ENCODE measurements at places on chromosomes 7 and 10.

DNA sequence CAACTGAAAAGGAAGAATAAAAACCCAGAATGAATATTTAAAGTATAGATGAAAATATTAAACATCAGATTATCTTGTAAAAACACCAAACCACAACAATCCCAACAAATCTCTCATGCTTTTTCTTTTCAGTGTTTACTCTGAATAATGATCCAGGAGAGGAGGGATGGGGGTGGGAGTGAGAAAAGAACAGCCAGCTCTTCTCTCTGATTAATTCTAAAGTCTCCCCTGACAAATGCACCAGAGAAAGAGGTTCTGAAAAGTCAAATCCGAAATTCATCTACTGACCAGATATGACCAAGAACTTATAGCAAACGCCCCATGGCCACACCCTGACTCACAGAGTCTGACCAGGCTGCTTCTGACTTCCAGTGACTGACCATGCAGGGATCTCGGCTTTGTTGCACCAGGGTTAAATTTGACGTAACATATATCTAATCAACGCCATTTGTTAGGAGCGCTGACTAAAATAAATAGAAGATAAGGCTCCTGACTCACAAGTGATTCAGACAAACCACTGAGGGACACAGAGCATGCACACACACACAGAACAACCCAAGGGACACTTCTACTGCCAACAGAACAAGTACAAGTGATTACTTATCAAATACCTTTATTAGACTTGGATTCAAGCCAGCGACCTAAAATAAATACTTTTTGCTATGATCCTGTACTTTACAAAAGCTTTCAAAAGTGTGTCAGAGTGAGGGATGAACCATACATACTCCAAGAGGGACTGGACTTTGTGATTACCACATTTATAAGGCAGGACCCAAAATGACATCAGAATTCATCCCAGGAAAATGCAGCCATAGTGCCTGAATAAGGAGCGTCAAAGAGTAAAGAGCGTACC lies 9.3 kb upstream of the SPOCK2 start:
- DNase-seq = no peak

GRCh38 chr7:55490099-55490498 lies 82.2 kb downstream of the VOPP1 start:
- no peak for DNase-seq

GRCh38 chr7:88201305-88201704 lies 18.5 kb downstream of the SRI start:
- no peak for DNase-seq

DNA sequence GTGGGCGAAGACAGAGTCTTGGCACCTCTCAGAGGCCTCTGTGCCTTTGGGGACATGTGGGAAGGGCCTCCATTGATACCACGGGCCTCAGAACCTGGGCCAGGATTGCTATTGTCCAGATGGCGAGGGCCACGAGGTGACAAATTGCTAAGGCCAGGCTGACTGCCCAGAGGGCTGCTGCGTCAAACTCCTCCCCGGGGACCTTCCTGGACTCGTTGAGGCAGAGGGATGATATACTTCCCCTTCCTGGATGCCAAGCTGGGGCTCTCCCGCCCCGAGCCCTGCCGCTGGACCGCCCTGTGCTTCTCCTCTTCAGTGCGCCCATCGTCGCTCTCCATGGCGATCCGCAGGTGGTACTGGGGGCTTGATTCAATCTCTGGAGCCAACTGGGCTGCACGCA lies 58.9 kb downstream of the LRRC72 start:
- DNase-seq = no peak

- no peak for DNase-seq
Observed at GRCh38 chr7:123622660-123623386, 21.2 kb downstream of the ASB15 start.

- no peak for DNase-seq
Observed at GRCh38 chr10:93268021-93268420, 194.3 kb downstream of the CYP26A1 start.

GRCh38 chr7:124269774-124270173 lies 236.9 kb upstream of the TMEM229A start:
- no peak for DNase-seq

GRCh38 chr7:154475864-154476263 lies 423.7 kb downstream of the DPP6 start:
- no peak for DNase-seq

DNA sequence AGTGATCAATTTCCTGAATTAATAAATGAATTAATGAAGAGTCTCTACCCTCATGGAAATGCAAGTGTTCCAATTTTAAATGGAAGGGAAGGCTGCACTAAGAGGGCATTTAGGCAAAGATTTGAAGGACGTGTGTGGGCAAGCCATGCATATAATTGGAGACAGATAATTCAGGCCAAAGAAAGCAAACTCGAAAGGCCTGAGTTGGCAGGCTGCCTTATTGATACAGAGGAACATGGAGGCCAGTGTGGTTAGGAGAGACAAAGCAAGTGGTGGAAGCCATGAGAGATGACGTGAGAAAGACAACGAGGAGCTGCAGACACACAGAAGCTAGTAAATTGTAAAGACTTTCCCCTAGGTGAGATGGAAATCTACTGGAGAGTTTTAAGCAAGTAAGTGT lies 15.4 kb upstream of the PCLO start:
- no peak for DNase-seq

- DNase-seq = no peak
Observed at GRCh38 chr7:80294346-80294745, 159.7 kb downstream of the GNAI1 start.

DNA sequence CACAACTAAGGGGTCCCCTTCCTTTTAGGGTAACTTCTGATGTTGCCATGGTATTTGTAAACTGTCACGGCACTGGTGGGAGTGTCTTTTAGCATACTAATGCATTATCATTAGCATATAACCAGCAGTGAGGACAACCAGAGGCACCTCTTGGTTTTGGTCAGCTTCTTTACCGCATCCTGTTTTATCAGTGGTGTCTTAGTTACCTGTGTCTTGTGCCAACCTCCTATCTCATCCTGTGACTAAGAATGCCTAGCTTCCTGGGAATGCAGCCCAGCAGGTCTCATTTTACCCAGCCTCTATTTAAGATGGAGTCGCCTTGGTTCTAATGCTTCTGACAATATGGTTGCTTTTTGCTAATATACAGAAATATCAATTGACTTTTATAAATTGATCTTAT lies 54.9 kb downstream of the AHCYL2 start:
- no peak for DNase-seq

GRCh38 chr7:111678986-111679385 lies 116.7 kb upstream of the IMMP2L start:
- no peak for DNase-seq

- no peak for DNase-seq
Observed at GRCh38 chr10:25483999-25484398, 309.2 kb downstream of the GPR158 start.

DNA sequence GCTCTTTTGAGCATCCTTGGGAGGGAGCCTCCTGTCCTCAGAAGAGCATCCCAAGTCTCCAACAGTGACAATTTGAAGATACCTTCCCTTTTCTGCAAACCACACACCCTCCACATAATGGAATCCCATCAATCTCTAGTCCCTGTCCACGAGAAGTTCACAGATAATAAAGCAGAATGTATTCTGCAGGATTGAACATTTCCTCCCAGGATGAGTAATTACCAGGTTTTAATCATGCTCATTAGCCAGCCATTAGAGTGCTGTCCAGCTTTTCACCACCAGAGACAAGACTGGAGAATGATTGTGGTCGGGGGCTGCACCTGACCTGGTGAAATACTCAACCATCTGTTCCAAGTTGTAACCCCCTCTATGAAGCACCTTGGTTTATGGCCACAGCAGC lies 958.6 kb downstream of the KCNMA1 start:
- DNase-seq = no peak

GRCh38 chr7:114952296-114952695 lies 30.4 kb downstream of the MDFIC start:
- DNase-seq = no peak

- DNase-seq = no peak
Observed at GRCh38 chr7:537911-538634, 18.4 kb upstream of the PDGFA start.

DNA sequence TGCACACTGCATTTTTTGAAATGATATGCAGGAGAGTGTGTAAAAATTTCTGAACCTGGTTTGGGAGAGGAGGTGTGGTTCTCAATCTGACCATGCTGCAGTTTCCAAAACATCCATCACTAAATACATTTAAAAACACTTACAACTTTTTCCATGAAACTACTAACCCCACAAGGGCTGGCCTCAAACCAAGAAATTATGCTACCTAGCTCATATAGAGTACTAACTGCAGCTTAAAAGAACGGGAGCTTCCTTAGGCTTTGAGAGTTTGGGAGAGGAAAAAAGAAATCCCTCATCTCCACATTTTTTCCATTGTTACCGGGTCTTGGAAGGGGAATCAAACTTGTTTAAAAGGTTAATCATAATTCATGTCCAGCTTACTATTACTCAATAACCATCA lies 214.2 kb downstream of the GLI3 start:
- DNase-seq = no peak

DNA sequence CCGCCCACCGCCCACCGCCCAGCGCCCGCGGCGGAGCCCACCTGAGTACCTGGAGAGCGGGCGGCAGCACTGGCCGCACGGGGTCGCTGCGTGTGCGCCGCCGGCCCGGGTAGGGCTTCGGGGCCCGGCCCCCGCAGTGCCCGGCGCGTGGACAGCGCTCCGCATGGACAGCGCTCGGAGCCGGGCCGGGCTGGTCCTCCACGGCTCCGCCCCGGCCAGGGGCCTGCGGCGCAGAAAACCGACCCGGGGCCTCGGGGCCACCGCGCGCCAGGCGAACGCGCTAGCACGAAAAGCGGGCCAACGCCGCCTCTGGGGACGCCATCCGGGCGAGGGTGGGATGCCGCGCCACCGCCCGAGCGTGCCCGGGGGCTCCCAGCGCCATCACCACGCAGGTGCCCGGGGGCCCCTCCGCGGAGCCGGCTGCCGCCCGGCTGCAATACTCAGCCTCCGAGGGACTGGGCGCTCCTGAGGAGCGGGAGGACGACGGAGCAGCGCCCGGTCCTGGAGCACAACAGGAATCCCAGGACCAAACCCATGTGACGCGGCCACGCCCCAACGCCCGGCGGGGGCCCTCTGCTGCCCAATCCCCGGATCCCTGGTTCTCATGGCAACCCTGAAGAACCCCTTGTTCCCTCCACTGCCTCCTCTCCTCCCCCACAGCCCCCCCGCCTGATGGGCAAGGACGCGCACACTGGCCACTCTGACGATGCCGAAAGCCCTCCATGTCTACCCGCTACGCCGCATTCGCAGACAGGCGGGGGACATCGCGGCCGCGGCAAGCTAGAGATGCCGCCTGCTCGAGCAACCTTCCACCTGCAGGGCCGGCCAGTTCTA lies at the start of gene GRB10:
TSS of gene GRB10 (minus strand) at position 522 of the 834 bp plus-strand sequence. CDS start 50,574 bp downstream, outside the sequence.
- DNase-seq = no peak

DNA sequence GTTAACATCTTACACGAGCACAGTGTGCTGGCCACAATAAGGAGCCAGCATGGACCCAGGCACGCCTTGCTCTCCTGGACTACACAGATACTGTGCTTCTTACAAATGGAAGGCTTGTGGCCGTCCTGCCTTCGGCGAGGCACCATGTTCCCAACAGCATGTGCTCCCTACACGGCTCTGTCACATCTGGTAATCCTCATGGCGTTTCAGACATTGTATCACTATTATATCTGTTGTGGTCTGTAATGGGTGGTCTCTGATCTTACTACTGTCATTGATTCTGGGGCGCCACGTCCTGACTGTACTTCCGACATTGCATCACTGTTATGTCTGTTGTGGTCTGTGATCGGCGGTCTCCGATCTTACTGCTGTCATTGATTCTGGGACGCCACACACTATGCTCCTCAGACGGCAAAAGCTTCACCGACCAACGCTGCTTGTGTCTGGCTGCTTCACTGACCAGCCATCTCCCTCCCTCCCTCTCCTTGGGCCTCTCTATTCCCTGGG lies 195.4 kb downstream of the MAD1L1 start:
- no peak for DNase-seq

- DNase-seq = no peak
Observed at GRCh38 chr10:130352291-130352645, 216.1 kb downstream of the GLRX3 start.

DNA sequence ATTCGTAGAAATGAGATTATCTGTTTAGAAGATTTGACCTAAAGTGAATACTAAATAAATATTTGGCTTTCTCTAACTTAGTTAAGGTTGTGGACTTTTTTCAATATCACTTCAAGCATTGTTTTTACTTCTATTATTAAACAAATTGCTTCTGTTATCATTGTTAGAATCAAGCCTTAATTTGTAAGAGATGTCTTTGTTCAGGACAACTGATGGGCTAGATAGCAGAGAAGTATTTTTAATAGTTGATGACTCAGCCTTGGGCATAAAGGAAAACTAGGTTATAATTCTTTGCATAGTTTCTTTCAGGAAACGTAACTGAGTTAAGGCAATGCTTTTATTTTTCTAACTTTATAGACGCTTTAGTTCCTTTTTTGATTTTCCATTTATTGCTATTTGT lies 128.8 kb upstream of the SMIM30 start:
- no peak for DNase-seq

- DNase-seq = no peak
Observed at GRCh38 chr7:25311346-25311745, 83.1 kb upstream of the NPVF start.

- no peak for DNase-seq
Observed at GRCh38 chr7:51471210-51471980, 154.8 kb upstream of the COBL start.

- DNase-seq = no peak
Observed at GRCh38 chr10:70090951-70091350, 38.3 kb downstream of the MACROH2A2 start.

GRCh38 chr10:90413196-90413595 lies 444.6 kb downstream of the HTR7 start:
- DNase-seq = no peak

DNA sequence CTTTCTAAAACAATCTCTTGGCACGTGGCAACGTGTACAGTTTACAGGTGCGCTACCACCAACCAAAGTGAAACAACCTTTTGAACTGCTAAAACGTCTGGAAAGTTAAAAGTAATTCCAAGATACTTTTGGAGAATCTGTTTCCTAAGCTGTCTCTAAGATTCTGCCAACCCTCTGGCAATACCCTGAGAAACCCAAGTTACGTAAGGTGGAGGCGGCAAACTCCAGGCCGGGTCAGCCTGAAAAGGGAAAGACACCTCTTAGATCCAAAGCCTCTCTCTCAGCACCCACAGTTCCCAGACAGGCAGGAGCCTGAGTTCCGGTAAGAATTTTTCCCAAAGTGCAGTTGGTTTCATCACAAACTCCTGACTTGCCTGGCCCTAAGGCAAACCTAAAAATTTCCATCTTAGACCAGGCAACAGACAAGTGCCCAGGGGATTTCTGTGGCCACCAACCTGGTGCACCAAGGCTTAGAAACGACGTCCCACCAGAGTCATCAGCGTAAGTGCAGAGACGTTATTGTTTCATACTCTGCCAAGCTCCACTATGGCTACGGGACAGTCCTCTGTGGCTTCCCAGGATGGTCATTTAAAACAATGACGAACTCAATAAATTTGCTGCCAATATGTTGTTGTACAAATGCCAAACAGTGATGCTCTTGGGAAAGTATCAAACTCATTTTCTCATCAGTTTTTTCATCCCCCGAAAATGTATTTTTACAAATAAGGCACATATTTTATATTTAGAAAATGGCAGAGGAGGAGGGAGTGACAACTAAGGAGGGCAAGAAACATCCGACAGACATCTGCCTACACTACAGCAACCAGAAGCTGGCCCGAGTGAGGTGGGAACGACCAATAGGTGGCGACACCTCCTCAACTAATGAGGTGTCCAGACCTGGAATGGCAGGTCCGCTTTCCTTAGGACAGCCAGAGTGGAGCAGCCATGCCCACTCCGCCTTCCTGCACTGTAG lies 205.8 kb upstream of the FRMD4A start:
- no peak for DNase-seq
